NCI-H510A treated with DMSO at 0.1 percent for 48 hours (cell line): ENCODE measurements at places on chromosomes 7 and 10.

GRCh38 chr7:24951441-24951980, 28.5 kb downstream of the OSBPL3 start:
- DNase-seq: no peak

DNA sequence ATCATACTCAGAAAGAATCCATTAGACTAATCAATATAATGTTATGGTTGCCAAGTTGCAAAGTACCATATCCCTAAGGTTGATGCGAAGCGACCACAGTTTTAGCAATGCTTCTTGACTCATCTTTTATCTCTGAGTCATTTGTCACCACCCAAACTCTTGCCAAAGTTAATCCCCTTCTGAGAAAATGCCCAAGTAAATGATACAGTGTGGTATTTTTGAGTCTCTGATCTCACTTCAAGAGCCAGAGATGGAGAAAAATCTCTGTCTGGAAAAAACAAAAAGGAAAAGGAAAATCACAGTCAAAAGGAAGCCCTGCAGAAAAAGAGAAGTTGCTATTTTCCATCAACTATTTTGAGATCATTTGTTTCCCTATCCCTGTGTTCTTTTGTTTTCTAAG, 26.7 kb upstream of the OTUD1 start:
- DNase-seq: no peak

DNA sequence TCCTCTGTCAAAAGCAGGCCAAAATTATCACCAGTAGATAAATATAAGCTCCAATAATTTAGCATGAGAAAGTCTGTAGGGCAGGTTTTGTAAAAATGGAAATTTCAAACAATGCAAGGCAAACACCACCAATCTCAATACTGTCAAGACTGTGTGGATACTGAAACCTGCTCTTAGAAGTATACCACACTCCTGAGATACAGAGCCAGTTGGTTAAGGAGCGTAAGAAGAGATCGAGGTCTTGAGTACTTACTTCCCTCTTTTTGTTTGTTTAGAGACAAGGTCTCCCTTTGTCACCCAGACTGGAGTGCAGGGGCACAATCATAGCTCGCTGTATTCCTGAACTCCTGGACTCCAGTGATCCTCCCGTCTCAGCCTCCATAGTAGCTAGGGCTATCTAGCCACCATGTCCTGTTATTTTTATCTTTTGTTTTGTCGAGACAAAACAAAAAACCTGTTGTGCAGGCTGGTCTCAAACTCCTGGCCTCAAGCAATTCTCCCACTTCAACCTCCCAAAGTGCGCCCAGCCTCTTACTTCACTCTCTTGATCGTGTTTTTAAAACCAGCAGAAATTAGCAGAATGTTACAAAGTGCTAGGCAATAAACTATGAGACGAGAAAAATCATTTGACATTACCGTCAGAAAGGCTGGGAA, 205.7 kb downstream of the PARD3 start:
- DNase-seq: no peak

GRCh38 chr7:155291045-155291530, 6.6 kb upstream of the INSIG1 start:
- DNase-seq: no peak

- DNase-seq: no peak
Observed at GRCh38 chr10:79442171-79443040, 3.0 kb downstream of the ZCCHC24 start.

- DNase-seq: no peak
Observed at GRCh38 chr10:23291551-23292334, 52.9 kb downstream of the C10orf67 start.

DNA sequence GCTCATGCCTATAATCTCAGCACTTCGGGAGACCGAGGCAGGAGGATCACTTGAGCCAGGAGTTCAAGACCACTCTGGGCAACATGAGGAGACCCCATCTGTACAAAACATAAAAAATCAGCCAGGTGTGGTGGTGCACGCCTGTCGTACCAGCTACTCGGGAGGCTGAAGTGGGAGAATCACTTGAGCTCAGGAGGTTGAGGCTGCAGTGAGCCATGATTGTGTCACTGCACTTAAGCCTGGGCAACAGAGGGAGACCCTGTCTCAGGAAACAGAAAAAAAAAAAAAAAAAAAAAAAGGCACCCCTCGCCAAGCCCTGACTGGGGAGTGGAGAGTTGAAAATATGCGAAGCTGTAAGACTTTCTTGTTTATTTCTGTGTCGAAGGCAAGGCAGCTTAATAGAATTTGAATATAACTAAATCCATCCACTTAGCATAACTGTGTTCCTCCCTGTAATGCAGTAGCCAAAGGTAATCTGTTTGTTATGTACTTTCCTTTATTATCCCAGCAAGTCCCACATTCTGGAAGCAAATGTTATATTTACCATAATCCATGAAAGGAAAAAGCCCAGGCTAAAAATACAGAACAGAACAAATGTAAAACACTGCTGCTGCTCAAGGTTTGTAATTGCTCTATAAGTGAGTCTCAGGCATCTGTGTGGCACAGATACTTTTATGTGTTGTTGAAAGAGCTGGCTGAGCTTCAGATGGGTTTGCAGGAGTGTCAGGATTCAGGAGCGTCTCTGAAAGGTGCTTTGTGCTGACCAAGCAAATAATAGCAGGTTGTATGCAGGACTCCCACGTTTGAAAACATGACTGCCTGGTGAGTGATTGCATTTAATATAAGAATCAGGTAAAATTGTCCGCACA, 127.2 kb downstream of the CELF2 start:
- no peak for DNase-seq

DNA sequence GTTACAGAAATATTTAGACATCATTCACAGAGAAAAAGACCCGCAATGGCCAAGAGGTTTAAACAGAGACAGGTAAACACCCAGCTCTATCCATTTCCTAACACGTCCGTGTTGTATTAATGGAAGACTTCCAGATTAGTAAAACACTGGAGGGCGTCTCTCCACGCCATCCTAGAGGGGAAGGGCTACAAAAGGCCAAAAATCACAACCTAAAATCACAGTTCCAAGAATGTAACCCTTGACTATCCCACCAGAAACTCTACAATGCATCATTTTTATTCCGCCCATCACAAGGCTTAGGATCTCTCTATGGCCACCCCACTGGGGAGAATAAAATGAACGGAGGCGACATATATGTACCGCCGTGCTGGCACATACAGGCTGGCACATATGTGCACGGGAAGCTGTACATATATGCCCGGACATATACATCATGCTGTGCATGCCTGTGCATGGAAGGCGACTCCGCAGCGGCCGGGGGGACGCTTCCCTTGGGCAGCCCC, 734 bp downstream of the PCLO start:
- DNase-seq: no peak

GRCh38 chr7:108307595-108307994, 148.6 kb downstream of the NRCAM start:
- DNase-seq: no peak

- no peak for DNase-seq
Observed at GRCh38 chr10:69214666-69215131, 5.4 kb upstream of the HKDC1 start.

DNA sequence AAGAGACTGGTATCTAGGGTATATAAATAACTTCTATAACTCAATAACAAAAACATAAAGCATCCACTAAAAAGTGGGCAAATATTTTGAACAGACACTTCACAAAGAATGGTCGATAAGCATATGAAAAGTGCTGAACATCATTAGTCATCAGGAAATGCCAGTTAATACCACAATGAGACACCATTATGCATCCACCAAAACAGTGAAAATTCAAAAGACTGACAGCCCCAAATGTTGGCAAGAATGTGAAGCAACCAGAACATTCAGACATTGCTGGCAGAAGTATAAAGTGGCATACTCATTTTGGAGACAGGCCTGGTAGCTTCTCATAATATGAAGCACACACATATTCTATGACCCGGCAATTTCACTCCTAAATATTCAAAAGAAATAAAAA, 26.5 kb upstream of the GSAP start:
- DNase-seq: no peak

DNA sequence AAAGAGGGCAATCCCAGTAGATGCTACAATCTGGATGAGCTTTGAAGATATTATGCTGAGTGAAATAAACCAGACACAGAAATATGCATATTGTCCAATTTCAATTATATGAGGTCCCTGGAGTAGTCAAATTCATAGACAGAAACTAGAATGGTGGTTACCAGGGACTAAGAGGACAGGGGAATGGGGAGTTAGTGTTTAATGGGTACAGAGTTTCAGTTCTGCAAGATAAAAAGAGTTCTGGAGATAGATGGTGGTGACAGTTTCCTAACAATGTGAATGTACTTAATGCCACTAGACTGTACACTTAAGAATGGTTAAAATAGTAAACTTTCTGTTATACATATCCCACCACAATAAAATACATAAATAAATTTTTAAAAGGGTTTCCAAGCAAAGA, 236.6 kb downstream of the ELMO1 start:
- DNase-seq: no peak

- DNase-seq: peak; percentile 52
Observed at GRCh38 chr7:150368096-150368883, at the start of gene REPIN1. Gene REPIN1, plus strand, starts transcription at chr7:150368822. Its CDS starts 890 bp downstream, at chr7:150369712.

DNA sequence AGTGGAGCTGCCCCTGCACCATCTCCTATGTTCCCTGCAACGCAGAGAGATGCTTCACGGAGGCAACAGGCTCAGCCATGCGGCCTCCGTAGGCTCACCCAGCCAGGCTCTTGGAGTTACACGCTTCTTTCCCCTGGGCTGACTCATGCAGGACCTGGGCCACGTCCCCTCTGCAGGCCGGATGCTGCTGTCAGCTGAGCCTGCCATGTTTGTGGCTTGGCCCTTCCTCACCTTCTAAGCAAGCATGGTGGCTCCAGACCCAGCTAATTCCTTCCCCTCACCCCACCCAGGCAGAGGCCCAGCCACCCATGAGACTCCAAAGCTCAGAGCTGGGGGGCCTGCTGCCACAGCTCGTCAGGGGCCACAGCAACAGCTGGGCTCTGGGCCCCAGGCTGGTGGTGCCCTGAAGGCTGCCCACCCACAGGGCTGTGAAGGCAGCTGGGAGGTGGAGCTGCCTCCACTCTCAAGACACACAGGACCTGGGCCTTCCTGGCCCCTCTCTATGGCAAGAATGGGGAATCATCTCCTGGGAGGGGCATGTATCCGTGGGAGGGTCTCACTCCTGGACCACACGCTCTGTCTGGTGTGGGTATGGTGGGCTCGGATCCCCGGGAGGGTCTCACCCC, 219.6 kb downstream of the ELFN1 start:
- DNase-seq: no peak

- no peak for DNase-seq
Observed at GRCh38 chr10:122290833-122291532, 19.9 kb downstream of the BTBD16 start.

DNA sequence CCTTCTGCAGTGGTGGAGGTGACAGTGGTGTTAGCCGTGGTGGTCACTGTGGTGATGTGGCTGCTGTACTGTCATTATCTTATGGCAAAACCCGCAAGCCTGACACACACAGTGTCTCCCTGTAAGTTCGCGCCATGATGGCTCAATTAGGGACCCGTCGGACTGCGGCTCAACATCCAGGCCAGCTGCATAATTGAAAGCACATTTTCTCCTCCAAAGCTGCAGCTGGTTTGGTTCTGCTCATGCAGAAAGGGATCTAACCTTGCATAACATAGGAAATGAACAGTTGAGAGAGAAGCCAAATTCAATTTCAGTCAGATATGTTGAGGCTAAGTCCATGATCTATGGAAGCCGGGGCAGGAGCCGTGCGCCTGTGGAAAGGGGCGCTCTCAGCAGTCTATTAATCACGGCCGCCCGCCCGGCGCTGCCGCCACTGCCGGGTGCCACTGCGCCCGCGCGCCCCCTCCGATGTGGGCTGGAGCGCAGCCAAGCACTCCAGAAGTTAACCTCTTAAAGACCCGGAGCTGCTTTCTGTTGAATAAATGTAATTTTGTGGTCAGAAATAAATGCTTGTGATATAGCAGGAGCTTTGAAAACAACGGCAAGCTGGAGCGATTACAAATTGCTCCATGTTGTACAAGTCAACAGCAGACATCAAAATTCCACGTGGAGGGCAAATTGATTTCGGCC, 227.7 kb downstream of the CUX1 start:
- peak; percentile 29 for DNase-seq

DNA sequence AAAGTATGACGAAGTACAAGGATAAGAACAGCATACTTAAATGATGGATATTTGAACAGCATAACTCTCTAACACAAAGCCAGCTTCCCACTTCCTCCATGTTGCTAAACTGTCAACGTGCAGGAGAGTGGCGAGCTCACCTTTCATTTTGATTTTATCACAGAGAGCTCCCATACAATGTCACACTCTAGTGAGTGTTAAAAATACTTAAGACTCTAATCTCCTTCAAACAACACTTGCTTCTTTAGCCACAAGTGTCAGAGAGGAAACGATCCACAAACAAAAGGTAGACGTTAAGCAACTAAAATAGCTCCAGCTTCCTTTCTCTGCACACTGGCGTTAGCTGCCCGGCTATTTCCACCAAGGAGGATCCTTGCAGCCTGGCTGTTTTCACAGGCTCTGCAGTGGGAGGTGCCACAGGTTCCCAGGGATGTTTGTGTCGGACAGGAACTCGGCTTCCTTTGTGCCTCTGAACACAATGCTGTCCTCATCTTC, 194.6 kb downstream of the COBL start:
- peak; percentile 86 for DNase-seq

GRCh38 chr7:151086802-151087244, 548 bp downstream of the AGAP3 start:
- no peak for DNase-seq

DNA sequence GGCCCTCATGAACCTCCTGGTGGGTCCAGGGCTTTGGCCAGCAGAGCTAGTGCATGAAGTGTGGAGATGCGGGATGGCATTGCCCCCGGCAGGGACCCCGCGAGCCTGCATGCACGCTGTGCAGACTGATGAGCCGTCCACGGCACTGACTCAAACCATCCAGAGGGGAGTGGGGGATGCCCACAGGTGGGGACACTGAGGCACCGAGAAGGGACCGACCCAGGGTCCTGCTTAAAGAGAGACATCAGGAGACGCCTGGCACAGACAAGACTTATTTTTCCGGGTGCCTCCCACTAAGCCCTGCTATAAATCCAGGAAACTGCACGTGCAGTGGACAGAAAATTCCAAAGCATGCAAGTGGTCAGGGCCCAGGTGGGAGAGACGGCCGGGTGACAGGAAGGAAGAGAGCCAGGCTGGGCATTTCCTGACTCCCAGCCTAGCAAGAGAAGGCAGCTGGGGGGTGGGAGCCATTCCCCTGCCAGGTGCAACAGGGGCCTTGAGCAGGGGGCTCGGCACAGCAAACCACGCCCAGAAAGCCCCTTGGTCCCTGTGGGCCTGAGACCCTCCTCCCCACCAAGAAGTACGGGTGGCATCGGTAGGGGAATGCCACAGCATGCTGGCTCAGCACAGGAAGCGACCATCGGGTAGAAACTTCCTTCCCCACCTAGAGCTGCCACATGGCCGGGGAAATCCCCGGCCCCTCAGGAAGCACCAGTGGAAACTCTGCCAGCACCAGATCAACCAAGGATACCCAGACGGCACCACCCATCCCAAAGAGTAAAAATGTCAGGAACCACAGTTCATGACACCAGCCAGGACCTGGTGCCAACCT, 91.5 kb downstream of the FOXL3 start:
- no peak for DNase-seq
